Bone marrow (tissue), 2 donors: ENCODE measurements at places on chromosomes 4 and X.
A peak's percentile ranks its signal among the peaks of the same experiment; 100 is the strongest.

- DNase-seq, result no peak
Observed at GRCh38 chr4:185651137-185651677, 115.9 kb upstream of the PDLIM3 start.

- no peak for DNase-seq
Observed at GRCh38 chrX:81890521-81890920, 688.6 kb downstream of the SH3BGRL start.

DNA sequence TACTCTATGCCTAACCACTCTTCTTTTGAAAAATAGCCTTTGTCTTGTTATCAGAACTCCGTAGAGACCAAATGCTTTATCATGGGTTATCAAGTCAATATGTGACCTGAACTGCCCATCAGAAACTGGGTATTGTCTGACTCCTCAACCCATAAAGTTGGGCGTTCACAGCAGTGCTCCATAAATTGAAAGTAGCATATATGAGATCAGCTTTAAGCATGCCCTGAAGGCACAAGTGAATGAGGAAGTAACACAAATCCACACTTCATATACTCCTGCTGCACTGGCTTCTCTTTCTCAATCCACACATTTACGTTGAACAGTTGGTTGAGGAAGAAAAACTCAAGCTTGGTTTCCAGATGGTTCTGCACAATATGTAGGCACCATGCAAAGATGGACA lies 1106.0 kb downstream of the STIM2 start:
- no peak for DNase-seq

- no peak for DNase-seq
Observed at GRCh38 chrX:154000051-154000450, 19.7 kb downstream of the IRAK1 start.

DNA sequence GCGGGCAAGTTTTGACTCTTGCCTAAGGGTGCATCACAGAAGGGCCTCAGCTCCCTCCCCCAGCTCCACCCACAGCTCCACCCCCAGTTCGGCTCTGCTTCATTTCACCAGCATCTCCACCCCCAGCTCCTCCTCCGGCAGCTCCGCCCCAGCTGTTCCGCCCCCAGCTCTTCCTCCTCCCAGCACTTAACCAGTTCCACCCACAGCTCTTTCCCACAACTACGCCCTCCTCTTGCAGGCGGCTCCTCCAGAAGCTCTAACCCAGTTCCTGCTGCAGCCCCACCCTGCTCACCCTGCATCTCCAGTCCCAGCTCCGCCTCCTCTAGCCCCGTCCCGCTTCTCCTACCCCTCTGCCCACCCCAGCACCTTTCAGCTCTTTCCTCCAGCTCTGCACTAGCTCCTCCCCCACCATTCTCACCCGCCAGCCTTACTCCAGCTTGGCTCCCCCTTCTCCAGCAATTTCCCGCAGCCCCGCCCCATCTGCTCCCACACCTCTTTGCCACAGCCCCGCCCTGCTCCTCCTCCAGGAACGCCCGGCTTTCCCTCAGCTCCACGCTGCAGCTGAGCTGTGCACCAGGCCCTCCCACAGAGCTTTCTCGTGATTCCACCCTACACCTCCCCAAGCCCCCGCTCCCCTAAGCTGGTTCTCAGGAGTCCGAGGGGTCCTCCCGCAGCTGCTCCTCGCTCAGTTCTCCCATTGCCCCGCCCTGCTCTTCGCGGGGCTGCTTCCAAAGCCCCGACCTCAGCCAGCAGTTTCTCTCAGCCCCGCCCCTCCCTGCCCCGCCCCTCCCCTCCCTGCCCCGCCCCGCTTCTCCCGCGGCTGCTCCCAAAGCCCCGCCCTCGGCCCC lies 1.3 kb upstream of the EOLA1 start:
- DNase-seq, result peak; percentile 87

DNA sequence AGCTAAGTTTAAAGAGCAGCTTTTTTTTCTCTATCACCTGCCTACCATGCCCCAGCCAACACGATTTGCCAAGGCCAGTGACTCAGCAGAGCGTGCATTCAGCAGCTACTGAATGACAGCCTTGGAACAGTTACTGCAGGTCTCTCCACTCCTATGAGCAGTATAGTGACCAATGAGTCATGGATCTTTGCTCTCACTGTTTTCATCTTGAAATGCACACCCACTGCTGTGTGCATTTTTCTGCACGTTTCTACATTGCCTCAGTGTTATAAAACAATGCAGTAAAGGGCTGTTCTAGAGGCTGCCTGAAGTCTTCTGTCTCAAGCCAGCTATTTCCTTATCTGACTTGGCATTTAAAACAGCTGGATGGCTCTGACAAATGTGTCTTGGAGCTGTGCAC lies 66.0 kb upstream of the C4orf54 start:
- DNase-seq, result no peak

GRCh38 chrX:40209951-40210617 lies 112.3 kb upstream of the BCOR start:
- no peak for DNase-seq
